ENCODE measurements at places on chromosomes 12 and 14.

DNA sequence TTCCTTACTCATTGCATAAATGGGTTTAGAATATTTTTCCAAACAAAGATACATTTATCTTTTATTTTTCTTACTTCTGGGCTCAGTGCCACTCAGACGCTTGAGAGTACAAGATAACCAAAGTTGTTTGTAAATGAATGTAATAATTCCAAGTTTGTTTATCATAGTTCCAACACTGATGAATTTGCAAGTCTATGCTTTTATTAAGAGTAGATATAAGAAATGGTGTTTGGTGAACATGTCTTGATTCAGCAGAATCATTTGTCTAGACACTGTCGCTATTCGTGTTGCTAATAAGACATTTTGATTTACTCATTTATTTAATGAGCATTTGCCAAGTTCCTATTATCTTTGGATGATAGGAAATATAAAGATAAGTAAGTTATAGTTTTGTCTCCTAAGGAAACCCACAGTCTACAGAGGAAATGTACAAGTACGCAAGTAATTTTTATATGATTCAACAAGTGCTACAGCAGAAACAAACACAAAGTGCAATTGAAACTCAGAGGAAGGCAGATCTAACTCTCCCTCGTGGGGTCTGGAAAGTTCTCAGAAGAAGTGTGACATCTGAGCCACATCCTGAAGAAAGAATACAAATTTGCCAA is 132.8 kb upstream of the FSCB start:
- no peak for DNase-seq

DNA sequence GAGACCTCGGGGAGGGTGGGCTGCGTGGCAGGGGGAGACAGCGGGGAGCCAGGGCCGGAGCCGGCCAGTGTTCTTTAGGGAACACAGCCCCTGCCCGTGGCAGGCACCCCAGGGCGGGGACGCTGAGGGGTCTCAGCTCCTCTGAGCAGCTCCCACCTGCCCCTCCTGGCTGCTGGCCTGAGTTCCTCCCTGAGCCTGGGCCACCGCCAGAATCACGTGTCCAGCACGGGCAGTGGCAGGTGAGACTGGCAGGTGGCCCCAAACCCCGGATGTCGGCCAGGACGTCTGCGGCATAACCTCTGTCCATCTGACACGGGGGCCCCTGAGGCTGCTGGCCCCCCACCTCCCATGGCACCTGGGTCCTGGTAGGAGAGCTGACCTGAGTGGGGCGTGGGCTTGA is 25.1 kb downstream of the NOC4L start:
- no peak for DNase-seq

GRCh38 chr14:65052832-65053231 is 49.5 kb downstream of the MAX start:
- no peak for DNase-seq

GRCh38 chr12:21906919-21907493 is 34.2 kb downstream of the ABCC9 start:
- DNase-seq, result no peak

- no peak for DNase-seq
Observed at GRCh38 chr12:15272376-15272775, 49.9 kb upstream of the PTPRO start.

DNA sequence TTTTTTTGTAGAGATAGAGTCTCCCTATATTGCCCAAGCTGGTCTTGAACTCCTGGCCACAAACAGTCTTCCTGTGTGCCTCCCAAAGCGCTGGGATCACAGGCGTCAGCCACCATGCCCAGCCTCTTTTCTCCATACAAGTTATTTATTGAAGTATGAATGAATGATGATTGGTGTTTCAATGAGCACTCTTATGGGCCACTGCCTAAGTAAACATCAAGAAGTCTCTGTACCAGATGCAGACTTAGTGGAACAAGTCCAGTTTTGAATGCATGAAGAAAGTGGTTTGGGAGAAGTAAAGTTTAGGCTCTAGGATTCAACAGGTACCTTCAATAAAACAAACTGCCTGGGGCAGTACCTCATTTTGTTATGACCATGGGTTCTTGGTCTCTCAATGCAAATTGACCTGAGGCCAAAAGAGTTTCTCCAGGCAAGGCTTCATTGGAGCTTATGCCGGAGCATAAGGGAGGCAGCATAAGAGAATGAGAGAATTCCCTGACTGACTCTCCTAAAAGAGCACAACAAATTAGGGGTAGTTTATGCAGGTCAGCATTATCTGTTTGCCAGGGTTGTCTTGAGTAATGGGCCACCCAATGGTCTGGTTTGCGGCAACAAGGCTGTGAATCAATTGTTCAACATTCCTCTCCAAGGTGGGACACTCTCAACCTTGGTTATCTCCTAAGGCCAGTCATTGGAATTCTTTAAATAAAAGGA is 1.1 kb upstream of the GMFB start:
- DNase-seq, result no peak

DNA sequence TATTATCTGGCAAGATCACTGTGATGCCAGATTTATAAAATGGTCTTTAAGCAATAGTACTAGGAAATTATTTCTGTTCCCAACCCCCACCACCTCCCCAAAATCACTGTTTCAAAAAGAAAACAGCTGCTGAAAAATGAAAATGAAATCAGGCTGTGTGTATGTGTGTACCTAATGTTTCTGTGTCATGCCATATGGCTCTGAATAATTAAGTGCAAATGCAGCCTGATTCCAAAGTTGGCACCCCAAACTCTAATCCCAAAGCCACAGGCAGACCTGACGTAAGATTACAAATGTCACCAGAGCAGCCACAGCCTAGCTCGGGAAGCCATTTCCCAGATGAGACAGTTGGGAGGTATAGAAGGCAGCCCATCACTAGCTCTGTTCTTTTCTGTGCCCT is 175.5 kb downstream of the MED13L start:
- no peak for DNase-seq

DNA sequence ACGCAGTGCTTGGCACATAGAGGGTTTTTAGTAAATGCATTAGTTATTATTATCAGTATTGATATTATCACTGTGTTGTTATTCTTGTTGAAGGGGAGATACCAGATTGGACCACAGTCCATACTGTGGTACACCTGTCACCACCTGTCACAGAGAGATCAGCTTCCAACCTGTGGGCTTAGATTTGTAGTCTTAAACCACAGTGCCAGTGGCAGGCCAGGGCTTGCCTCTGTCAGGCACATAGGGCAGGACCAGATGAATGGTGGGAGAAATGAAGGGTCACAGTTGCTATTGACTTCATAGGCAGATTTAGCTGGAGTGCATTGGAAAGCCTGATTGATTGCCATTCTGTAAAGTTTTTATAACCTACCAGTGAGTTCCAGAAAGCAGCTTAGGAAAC is 35.1 kb downstream of the ARL1 start:
- no peak for DNase-seq

DNA sequence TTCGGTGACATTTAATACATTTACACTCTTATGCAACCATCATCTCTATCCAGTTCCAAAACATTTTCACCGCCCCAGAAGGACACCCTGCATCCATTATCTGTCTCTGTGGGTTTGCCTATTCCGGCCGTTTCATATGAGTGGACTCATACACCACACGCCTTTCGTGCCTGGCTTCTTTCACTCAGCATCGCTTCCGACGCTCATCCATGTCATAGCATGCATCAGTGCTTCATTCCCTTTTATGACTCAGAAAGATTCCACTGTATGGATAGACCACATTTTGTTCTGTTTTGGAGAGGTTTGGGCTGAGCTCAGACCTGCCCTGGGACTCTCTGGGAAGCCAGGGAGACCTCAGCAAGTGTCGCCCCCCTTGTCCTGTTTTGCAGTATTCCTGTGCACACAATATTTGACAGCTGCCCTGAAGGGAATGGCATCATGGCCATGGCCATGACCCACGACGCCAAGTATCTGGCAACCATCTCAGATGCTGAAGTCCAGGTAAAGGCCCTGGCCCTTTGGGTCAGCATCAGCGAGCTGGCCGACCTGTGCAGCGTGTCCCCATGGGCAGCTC is 23.8 kb downstream of the CFAP251 start:
- DNase-seq, result no peak

- DNase-seq, result no peak
Observed at GRCh38 chr12:58592475-58593207, 327.7 kb downstream of the LRIG3 start.

- no peak for DNase-seq
Observed at GRCh38 chr14:69644814-69645213, 33.4 kb downstream of the SUSD6 start.

DNA sequence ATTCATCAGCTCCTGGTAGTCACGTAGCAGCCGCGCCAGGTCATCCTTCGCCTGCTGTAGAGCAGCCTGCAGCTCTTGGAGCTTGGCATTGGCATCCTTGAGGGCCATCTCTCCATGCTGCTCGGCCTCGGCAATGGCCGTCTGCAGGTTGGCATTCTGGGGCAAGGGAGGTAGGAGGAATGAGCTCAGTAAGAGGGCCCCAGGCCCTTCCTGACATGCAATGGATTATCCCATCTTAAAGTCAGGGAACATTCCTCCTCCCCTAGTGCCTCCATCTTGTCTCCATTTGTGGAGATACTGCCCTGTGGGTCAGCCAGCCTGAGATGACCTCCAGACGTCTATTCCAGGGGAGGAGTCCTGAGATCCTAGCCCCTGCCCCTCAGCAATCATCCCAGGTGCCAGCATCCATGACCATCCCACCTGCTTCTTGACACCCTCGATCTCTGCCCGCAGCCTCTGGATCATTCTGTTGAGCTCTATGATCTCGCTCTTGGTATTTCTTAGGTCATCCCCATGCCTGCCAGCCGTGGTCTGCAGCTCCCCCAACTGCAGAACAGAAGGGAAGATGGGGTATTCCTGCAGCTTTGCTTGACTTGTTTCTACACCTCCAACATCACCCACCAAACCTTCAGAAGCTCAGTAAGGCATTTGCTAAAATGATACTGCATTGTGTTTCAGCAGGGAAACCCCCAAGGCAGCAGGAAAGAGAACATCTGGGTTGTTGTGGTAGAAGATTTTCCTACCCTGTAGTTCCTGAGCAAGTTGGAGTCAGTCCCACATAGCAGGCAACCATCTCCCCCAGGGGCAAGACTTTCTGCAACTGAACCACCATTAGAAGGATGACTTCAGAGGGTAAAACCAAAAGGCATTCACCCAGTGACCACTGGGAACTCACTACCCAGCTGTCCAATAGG is 4.4 kb downstream of the KRT3 start:
- no peak for DNase-seq

DNA sequence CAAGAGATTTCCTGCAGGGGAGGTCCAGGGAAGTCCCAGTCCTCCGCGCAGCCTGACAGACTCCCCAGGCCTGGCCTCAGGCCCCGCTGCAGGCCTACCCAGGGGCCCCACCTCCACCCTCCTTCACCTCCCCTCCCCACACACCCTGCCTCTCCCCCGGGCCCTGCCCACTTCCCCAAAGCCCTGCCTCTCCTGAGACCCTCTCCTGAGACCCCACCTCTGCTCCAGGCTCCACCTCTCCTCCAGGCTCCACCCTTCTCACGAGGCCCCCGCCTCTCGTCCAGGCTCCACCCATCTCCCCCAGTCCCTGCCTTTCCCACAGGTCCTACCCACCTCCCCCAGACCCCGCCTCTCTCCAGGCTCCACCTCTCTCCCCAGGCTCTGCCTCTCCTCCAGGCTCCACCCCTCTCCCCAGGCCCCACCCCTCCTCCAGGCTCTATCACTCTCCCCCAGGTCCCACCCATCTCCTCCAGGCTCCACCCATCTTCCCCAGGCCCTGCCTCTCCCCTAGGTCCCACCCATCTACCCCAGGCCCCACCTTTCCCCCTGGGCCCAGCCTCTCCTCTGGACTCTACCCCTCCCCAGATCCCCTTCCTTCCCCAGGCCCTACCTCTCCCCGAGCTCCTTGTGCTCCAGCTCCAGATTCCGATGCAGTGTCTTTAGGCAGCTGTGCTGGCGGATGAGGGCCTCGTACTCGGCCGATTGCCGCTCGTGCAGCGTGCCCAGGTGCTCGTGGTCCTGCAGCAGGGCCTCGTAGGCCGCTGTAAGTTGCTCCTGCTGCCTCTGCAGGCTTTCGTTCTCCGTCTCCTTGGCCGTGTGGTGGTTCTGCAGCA is 58.8 kb upstream of the GPR68 start:
- DNase-seq, result no peak

DNA sequence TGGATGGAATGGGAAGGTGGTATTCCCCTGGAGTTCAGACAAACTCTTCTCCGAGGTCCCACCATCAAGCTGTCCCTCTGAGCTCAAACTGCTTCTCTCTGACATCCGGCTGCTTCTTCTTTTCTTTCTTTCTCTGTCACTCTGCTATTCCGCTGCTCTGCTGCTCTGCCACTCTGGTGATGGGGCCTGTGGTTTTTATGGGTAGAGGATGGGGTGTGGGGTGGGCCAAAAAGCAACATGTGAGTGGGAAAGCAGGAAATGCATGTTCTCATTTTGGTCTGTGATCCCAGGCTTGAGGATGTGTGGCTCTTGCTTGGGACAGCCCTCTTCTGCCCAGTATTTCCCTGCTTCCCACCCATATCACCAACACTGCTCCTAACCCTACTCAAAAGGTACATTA is 30.6 kb downstream of the CLECL1 start:
- DNase-seq, result peak; percentile 74

GRCh38 chr12:27505109-27505508 is 18.9 kb upstream of the PPFIBP1 start:
- no peak for DNase-seq

- DNase-seq, result no peak
Observed at GRCh38 chr12:108566452-108566851, 4.1 kb downstream of the ISCU start.

DNA sequence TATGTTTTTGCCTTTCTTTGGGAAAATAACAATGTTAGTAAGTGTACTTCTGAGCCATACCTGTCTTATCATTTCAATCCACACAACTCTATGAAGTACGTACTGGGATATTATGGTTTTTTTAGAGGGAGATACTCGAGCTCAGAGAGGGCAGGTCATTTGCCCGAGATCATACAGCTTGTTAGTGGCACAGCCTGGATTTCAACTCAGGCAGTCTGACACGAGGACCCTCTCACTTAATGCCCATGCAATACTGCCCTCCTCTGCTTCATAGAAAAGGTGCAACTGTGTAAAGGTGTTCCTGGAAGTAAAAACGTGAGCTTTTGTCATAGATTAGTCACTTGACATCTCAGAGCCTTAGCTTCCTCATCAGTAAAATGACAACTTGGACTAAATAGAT is 128.0 kb downstream of the NDUFA12 start:
- no peak for DNase-seq

GRCh38 chr14:76101391-76102379 is 50.0 kb upstream of the GPATCH2L start:
- no peak for DNase-seq

GRCh38 chr12:103813949-103814348 is 27.1 kb downstream of the NT5DC3 start:
- DNase-seq, result no peak

DNA sequence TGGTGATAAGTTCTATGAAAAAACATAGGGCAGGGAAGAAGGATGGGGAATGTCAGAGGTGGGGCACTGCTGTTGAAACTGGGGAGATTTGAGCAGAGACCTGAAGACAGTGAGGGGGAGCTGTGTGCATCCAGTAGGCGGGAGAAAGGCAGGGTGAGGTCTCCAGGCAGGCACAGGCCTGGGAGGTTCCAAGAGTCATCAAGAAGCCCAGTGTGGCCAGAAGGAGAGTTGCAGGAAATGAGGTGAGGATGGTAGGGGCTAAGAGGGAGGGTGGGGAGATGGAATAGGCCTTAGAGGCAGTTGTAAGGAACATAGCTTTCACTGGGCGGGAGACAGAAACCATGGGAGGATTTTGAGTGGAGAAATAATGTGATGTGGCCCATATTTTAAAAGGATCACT is 341.8 kb downstream of the GLT1D1 start:
- DNase-seq, result no peak

Data from CD8-positive, alpha-beta memory T cell (primary cell).